RWPE2 (cell line): ENCODE measurements at places on chromosomes 12 and 14.

DNA sequence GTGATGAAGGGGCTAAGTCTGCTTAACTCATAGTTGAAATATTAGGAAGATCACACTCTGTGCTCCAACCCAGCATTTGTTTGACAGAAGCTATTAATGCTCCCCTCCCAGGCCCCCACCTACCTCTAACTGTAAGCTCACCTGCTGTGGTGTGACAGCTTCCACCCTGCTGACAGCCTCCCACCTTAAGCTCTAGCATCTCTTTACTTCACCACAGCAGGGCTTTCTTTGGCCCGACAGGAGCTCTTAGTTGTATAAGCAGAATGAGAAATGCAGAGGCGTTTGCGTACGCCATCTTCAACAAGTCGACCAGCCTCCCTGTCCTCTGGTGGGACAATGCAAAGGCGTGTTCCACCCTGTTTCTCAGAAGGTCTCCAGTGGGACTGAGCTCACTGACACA lies 80.1 kb upstream of the OSBPL8 start:
- DNase-seq, result no peak

DNA sequence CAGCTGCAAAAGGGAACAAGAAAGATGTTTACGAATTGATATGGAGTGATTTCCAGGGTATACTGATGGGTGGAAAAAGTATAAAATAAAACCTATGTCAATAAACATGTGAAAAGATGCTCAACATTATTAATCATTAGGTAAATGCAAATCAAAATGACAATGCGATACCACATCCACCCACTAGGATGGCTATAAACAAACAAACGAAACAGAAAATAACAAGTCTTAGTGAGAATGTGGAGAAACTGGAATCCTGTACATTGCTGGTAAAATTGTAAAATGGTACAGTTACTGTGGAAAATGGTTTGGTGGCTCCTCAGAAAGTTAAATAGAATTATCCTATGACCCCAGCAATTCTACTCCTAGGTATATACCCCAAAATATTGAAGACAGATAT lies 9.5 kb upstream of the BEST3 start:
- DNase-seq, result no peak

DNA sequence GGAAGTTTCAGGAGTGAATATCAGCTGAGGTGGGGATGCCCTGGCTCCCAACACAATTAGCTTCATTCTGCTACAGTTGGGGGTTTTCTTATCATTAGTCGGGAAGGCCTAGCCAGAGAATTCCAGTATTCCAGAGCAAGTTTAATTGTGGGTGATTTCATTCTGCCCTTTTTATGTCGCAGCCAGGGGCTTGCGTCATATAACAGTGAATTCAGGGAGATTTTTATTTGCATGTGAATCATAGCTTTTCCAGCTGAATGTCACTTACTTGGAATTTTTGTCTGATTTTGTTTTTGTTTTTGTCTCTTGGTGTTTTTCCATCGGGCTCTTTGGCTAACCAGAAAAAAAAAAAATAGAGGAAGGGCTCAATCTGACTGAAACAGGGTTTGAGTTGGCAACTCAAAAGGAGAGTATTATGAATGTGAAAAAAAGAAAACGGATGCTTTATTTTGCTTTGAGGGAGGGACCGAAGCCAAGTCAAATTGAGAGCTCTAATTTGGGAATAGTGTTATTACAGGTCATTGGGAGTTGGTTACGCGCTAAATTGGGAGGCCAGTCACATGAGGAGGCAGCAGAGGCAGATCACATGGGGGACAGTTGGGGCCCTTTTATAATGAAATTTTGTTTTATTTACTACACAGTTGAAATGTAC lies 119.4 kb downstream of the SAMD4A start:
- DNase-seq, result no peak

- DNase-seq, result no peak
These were observed 281.7 kb upstream of the AMIGO2 start for GRCh38 chr12:47361389-47362021.

DNA sequence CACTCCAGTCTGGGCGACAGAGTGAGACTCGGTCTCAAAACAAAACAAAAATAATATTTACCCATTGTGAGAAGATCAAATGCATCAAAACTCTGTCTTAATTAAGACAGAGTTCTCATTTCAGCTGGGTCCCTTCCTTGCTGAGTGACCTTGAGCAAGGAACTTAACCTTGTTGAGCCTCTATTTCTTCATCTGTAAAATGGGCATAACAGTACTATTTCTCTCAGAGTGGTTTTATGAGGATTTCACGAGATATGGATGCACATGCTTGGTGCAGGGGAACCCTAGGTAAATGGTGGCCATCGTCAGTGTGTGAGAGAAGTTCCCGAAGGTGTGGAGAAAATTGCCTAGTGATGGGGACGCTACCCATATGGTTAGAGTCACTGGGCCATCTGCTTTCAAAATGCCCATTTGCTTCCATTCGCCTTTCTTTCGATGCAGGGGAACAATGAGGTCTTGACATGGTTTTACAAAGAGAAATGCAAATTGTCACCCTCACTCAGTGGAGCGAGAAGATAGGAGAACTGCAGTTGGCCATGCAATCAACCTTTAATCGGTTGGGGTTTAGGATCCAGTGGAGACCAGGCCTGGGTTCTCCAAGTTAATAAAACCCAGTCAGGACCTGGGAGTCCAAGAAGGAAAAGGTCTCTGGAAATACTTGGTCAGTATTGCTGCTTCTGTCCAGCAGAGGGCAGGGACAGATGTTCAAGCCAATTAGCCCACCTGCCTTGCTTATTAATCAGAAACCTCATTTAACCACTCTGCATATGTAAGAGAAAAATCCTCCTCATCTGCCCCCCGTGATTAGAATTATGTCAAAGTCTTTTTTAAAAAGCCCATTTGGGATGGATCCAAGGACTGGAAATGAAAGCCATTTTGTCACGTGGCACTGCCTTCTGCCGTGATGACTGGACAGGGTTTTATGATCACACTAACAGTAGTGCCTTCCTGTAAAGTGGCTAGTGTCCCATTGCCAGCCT lies 37.2 kb downstream of the CFAP251 start:
- DNase-seq, result no peak

DNA sequence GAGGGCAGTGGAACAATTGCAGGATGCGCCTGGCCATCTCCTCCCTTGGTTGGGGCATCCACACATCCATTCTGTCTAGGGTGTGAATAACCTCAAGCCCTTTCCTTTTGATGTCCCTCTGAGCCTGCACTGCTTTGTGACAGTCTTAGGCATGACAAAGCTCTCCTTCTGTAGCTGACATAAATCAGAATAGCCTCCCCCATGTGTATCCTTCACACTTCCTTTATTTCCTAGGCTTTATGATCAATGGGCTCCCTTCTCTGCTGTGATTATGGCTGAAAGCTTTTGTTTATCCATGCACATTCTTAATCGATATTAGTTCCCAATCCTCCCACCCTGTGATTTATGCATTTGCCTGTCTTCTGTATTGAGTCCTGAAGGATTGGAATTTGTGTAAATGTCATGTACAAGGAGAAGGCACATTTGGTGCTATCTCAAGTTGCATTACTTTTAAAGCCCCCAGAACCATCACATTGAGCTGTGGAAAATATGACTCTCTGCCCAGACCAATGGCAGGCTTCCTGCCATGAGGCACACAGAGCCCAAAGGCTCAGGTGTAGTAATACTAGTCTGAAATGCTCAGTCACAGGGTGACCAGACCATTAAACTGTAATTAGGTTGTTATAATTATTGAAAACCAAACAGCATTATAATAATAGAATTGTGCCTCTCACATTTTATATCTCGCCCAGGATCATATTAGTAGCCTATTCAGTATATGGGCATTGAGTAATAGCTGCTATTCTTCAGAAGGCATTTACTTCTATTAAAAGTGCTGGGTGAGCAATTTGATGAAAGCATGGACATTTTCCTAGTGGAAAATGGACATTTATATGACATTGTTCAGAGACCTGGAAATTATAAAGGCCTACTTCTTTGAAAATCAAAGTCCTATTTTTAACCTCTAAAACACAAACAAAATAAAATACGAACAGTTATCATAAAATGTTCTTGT lies 14.0 kb downstream of the EMP1 start:
- no peak for DNase-seq

DNA sequence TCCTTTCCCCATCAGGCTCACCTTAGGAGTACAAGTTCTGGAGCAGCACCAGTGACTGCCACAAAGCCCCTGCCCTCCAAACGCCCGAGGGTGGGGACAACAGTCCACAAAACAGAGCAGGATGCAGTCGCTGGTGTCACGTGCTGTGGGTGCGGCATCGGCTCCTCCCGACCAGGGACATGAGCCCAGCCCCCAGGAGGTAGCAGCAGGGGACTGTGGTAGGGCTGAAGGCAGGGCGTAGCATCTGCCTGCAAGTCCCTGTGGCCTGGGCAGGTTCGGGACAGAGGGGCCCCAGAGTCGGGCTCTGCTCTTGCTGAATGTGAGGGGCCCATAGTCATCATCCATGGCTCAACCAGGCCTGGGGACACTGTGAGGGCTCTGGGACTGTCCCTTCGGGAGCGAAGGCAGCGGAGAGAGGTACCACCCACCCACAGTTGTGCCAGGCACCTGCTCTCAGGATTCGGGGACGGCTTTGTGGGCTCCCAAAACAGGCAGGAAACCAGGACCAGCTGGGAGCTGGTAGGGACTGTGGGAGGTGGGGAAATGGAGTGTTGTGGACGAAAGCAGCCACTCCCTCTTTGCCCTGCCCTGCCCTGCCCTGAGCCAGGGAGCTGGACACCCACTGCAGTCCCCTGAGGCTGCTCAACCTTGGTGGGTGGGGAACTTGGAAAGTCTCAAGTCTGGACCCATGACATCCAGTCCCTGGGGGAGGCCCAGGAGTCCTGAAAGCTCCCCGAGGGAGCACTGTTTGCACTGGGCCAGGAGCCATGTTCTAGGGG lies 30.7 kb downstream of the FBRSL1 start:
- DNase-seq, result no peak

DNA sequence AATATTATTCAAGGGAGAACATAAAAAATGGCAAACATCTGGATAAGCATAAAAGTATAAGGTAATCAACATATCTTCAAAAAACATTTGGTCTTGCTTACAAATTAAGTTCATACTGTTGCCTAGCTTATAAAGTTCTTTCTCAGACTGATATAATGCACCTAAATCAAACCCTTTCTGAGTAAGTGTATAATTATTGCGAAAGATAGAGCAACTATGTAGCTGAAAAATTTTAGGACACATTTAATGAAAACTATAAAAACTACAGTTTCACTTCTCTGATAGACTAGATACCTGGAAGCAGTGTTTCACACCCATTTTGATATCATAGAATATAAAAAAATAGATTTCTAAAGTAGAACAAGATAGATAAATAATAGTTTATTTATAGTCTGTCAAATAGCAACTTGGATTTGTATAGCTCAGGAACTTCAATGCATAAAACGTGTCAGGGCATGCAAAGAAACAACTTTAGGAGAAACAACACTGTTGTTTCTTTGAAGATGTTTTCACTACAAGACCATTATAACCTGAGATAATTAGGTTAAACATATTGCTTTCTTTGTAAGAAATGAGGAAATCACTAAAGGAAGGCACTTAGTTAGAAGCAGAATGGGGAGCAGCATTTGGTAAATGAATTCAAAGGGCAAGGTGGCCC lies 7.6 kb downstream of the CLECL1 start:
- DNase-seq, result no peak

GRCh38 chr14:59004012-59004411 lies 184.5 kb upstream of the DAAM1 start:
- DNase-seq, result no peak

DNA sequence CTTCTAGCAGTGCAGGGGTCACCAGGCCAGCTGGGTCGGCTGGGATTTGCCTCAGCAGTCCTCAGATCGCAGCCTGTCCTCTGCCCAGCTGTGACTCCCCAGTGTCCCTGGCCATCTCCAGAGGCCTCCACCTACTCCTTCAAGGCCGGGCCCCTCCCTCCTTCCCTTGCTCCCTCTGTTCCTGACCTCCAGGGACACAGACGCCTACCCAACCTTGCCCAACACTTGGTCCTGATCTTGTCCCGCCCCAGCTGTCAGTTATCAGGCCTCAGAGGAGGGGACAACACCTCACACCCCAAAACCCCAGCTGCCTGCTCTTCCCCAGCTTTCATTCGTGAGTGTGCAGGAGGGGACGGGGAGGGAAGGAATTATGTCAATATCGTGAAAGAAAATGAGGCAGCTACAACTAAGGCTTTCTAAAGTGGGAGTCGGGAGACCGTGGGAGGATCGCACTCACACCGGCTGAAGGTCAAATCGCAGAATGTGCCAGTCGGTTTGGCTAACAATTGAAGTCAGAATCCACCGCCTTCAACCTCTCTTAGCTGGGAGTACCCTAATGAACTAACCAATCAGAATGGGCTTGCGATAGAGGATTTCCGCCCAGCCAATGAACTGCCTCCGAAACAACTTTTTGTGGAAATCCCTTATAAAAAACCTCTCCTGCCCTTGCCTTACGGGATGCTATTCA lies 9.4 kb upstream of the PLBD2 start:
- no peak for DNase-seq

DNA sequence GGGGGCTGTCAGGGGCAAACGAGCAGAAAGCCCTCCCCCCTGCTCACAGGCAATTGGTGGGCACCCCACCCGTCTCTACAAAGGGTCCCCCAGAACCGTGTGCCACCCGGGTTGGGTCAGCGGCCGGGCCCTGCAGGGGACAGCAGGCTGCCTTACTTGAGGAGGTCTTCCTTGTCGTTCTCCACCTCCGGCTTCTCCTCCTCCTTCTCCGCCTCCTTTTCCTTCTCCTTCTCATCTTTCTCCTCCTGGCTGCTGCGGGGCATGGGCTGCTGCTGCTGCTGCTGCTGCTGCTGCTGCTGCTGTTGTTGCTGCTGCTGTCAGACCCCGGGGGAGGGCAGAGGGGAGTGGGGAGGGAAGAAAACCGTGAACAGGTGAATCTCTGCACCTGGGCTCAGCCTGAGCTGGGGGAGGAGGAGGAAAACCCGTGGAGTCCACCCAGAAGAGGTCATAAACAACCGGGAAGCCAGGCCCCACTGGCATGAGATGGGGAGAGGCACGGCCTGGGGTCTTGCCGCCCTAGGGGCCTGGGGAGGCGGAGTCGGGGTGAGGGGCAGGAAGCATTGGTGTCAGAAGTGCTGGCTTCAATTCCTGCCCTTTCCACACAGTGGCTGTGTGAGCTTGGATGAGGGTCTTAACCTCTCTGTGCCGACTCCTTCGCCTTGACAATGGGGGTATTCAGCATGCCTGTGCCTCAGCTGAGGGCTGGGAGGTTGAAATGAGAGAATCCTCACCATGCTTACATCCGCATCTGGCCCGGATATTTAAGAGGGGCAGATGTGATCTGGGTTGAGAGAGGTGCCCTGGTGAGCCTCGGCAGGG lies 107.6 kb downstream of the RFLNA start:
- no peak for DNase-seq

GRCh38 chr12:101719566-101719965 lies 19.7 kb downstream of the SYCP3 start:
- DNase-seq, result no peak

GRCh38 chr14:71319666-71320065 lies 412.4 kb downstream of the PCNX1 start:
- no peak for DNase-seq

- no peak for DNase-seq
These were observed 219.9 kb downstream of the CHST11 start for GRCh38 chr12:104676636-104677035.
